SHP77 (cell line): ENCODE measurements at places on chromosomes 7 and 10.

DNA sequence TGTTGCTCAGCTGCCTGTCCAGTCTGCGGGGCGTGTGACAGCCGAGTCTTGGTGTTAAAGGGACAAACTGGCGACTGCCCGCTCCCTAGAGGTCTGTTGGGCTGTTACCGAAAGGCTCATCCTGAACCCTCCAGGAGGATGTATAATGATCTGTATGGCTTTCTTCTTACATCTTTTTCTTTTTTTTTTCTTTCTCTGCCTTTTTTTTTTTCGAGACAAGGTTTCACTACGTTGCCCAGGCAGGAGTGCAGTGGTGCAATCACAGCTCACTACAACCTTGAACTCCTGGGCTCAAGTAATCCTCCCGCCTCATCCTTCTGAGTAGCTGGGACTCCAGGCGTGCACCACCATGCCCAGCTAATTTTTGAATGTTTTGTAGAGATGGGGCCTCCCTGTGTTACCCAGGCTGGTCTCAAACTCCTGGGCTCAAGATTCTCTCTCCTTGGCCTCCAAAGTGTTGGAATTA, 857 bp downstream of the INTS15 start:
- DNase-seq, result no peak

GRCh38 chr10:112365014-112365432, 8.9 kb upstream of the ACSL5 start:
- no peak for DNase-seq

DNA sequence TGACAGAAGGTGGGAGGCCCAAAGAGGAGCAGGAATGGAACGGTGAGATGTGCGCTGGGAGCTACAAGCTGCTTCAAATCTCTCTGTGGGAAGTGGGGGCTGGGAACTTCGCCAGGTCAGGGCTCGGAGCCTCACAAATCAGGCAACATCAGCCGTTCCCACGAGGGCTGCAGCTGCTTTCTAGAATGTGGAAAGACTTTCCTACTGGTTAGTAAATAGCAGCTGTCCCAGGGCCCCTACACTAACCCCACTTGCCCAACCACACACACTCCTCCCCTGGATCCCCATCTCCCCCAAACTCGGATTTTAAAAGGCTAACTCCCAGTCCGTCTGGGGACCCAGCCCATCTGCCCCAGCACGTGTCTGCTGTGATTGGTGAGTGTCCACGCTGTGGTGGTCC, 40.6 kb upstream of the PITRM1 start:
- no peak for DNase-seq

- DNase-seq, result no peak
These were observed 61.9 kb downstream of the CACUL1 start for GRCh38 chr10:118692872-118693271.

DNA sequence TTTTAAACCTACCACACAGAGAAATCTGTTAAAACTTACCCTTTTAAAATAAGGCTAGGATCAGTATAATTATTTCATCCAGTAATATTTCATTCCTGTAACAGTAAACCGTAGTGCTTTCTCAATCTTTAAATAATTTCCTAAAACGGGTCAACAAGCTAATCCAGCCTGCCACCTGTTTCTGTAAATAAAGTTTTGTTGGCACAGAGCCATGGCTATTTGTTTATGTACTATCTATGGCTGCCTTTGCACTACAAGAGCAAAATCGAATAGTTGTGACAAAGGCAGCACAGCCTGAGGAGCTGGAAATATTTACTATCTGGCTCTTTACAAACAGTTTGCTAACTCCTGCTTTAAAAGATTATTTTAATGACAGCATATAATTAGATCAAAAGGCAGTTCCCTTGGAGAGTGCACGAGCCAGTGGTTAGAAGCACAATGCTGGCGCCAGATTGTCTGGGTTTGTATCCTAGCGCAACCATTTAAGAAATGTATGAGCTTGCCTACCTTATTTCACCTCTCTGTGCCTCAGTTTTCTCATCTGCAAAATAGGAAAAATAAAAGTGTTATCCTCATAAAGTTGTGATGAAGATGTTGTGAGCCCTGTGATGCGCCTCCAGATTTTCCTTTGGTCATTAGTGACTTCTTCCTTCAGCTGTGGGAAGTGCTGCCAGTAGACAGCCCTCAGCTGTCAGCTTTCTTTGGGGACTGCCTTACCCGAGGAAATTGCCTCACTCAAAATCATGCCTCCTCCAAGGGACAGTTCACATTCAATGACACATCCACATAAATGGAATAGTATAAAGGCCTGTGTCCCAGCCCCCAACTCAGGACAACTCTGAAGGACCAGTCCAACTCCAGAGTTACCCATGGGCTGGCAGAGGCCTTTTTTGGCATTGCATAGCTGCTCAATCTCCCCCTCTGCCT, 11.8 kb upstream of the MIOS start:
- DNase-seq, result no peak
